CD8-positive, alpha-beta memory T cell (primary cell): ENCODE measurements at places on chromosomes 13 and 19. TPM values are rescaled to one million over a fixed set of nuclear protein-coding genes. Genes with fewer than 3 reads are reported as not detected.

DNA sequence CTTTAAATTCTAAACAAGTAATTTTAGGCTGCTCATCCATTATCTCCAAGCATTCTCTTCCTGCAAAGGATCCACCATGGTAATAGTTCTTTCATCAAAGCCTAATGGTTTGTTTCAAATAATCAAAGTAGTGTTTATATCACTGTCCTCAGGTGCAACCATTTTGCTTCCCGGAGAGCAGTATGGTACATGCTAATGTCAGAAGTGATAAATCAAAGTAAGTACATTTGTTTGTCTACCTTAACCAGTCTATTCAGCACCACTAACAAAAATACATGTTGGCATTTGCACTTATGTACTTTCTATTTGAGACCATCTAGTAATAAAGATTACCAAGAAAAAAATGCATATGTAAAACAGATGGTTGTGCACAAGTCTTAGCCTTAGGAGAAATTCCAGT, 37.5 kb downstream of the DACH1 start:
- no peak for DNase-seq

DNA sequence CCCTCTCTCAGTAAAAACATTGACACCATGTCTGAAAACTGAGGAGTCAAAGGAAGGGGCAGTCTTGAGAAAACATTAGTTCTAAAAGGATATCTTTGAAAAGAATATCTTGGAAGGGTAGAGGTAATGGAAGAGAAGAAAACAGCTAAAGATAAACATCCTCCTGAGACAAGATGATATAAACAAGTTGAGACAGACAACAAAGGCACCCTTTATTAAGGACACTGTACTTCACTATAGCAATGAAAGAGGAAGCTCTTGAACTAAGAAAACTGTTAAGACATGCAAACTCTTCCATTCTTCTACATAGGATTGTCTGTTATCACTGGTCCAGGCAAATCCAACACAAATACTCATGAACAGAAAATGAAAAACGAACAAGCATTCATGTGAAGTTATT, 46.3 kb downstream of the MTMR6 start:
- no peak for DNase-seq

- DNase-seq, result no peak
These were observed 7.8 kb upstream of the ACTN4 start for GRCh38 chr19:38639679-38640078.

DNA sequence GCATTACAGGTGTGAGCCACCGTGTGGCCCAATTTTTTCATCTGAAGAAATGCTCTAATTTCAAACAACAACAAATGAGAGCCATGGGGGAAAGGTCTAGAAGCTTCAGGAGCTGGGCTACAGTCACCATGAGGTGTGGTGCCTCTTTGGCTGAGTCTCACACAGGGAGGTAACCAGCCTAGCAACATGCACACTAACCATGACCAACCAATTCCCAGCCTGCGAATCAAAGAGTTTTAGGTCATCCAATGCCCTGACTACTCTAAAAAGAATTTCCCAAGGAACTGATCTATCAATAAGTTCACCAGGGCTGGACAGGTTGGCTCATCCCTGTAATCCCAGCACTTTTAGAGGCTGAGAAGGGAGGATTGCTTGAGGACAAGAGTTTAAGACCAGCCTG, 29.9 kb downstream of the PBX4 start:
- no peak for DNase-seq

DNA sequence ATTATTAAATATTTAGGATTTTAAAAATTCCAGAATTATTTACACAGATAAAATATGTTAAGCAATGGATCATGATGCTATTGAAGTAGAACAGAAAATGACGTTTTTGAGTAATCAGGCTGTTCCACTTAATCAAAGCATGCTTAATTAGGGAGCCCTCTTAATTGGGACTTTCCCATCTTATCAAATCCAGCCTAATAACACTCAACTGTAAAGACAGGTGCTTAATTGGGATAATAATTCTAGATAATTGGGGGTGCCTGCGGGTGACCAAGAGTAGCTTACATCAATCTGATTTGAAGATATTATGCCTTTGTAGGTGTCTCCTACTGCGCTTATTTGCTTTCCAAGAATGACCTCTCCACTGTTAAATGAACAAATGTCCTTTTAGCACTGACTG, 742.2 kb upstream of the SLITRK6 start:
- no peak for DNase-seq

- no peak for DNase-seq
These were observed 11.0 kb downstream of the ZNF552 start for GRCh38 chr19:57803594-57804325.

GRCh38 chr13:82221621-82222020, 1660.7 kb downstream of the SLITRK1 start:
- no peak for DNase-seq

- no peak for DNase-seq
These were observed 7.0 kb upstream of the ZNF550 start for GRCh38 chr19:57566396-57567265.

GRCh38 chr13:61110732-61111131, 304.9 kb downstream of the PCDH20 start:
- DNase-seq, result no peak

GRCh38 chr19:48749571-48750198, 2.8 kb downstream of the FUT1 start:
- DNase-seq, result no peak

DNA sequence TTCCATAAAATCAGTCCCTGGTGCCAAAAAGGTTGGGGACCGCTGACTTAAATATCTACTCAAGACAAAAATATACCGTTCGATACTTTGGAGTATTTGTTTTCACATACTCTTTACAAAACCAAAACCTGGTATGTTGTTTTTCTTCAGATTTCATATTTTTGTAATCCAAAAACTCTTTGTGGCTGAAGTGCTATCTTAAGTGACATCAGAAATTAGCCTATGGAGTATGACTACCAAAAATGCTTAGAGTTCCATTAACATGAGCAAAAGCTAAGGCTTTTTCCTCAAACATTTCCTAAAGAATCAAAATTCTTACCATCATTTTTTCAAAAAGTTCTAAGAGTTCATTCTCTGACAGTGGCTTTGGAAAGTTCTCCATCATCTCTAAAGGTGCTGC, 52.0 kb downstream of the DIAPH3 start:
- DNase-seq, result no peak

DNA sequence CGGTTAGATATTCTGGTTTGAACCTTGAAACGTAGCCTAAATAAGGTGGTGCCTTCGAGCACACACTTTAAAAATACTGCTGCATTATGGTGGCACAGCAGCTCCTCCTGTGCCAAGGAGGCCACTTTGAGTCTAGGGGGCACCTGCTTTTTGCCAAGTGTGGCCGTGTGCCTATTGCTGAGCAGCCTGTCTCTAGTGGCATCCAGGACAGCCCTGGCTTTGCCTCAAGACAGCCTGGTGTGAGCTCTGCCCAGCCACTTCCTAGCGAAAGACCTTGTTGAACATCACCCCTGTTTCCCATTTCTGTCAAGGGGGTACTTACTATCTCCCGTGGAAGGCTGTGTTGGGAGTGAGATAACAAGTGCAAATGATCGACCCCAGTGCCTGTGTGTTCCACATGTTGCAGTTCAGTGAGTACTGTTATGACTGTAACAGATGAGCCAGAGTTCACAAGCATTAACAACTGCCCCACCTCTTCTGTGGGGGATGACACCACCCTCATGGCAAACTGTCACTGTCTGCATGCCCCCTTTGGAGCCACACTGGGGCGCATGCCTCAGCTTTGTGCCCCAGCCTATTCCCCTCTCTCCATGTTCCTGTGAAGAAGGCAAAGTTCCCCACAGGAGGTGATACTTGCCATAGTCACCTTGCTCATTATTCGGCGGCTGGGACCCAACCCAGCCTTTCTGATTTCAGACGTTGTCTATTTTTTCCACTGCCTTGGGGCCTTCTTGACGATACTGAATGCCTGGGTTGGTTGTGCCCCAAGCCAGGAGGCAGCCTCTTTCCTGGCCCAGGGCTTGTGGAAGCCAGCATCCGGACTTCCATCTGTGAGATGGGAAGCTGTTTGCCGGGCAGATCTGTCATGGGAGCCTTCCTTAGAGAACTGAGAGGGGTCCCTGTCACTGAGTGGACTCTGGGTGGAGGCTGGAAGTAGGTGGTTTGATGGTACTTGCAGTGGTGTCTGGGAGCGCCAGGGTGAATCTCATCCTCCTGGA, 5.4 kb downstream of the GATAD2A start:
- peak; percentile 26 for DNase-seq

The MEIOSIN gene
- not detected for total RNA-seq

The C5AR2 gene
- 0.22 TPM for total RNA-seq

The DENND1C gene
- total RNA-seq, result 51.9 TPM

The NDUFA3 gene
- 117 TPM for total RNA-seq

The METTL21C gene
- total RNA-seq, result not detected

The ZNF575 gene
- total RNA-seq, result 2.1 TPM

The NOVA2 gene
- not detected for total RNA-seq

The NKPD1 gene
- total RNA-seq, result 0.13 TPM

The SLC25A23 gene
- total RNA-seq, result 14.8 TPM
